ENCODE measurements at places on chromosomes 5 and 9.

GRCh38 chr5:171351536-171352073, 36.0 kb upstream of the NPM1 start:
- no peak for DNase-seq

DNA sequence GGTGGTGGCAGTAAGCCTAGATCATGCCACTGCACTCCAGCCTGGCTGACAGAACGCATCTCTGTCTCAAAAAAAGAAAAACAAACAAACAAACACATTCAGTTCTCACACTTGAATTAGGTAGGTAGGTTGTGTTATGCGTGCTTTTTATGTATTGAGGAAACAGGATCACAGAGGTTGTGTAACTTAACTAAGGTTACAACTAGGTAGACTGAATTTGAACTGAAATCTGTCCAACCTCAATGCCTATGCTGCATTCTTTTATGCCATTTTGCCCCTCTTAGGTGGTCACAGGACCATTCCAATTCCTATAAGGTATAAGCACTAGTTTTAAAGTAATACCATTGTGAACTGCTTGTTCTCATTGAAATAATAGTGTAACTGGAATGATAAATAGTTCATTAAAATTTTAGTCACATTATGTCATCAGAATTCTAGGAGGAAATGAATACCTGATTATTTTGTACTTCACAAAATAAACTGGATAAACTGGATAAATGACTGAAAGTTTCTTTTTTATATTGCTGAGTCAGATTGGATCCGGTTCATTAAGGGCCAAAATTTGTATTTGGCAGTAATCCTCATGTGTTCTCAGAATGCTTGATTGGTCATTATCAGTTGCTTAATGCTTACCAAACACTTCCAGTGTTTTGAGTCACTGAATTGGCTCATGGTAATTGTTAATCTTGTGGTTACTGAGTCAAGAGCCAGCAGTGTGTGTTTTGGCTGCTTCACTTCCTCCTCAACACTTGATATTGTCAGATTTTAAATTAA, 7.1 kb downstream of the UBAP1 start:
- peak; percentile 35 for DNase-seq

DNA sequence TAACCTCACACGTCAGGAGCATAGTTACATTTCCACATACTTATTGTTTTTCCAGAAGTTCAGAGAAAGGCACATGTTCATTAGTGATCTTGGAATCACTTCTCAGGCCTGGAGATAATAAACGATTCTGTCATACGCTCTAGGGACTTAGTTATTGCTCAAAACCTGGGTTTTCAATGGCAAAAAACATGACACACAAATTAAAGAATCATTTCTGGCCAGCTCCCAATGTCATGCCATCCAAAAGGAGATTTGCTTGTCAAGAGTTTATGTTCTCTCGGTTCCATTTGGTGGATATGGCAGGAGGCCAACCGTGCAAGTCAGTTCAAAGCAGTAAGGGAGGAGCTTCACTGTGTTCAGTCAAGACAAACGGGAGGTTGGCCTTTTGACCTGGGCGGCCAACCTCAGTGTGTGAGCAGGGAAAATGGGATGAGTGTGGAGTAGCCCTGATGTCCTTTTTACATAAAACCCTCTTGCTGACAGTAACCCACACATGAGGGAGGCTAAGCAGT, 123.4 kb downstream of the NXNL2 start:
- no peak for DNase-seq

- no peak for DNase-seq
Measured at GRCh38 chr5:66365981-66366380, 221.9 kb downstream of the SREK1 start.

DNA sequence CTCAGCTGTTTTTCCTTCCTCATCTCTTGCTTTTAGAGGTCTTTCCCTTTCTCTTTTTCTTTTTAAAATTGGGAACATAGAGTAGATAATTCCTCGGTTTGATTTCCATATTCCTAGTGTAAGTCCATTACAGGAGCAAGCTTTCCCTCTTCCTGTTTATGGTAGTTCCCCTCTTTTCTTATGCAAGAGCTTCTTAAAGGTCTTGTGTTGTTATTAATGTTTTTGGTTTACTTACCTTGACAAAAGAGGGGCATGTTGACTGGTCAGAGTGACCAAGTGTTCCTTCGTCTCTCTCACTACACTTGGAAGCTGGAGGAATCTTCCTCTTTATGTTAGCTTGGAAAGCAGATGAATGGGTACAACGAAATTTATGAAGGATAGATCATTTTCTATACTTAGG, 8.3 kb downstream of the ATG10 start:
- DNase-seq, result no peak

GRCh38 chr5:176400382-176401156, 12.0 kb downstream of the HIGD2A start:
- no peak for DNase-seq

DNA sequence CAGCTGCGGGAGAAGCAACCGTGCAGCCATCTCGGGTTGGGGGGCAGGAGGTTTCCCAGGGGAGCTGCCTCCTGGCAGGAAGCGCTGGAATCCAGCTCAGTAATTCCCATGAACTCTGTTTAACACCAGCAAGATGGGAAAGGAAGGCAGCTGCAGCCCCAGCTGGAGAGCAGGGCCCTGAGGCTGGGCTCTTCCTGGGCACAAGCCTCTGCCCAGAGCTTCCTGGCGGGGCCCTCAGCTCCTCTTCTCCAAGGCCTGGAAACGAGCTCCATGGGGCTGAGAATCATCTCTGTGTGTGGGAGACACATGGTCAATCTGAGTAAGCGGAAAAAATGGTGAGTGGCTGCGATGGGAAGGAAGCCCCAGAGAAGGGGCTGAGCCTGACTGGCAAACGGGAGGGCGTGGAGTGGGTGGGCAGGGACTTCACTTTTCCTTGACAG, 6.3 kb downstream of the MRPL36 start:
- DNase-seq, result peak; percentile 31

All from activated CD4-positive, alpha-beta T cell treated with anti-CD3 and anti-CD28 coated beads for 4 hours (primary cell).